ENCODE measurements at places on chromosomes 7 and 10.

DNA sequence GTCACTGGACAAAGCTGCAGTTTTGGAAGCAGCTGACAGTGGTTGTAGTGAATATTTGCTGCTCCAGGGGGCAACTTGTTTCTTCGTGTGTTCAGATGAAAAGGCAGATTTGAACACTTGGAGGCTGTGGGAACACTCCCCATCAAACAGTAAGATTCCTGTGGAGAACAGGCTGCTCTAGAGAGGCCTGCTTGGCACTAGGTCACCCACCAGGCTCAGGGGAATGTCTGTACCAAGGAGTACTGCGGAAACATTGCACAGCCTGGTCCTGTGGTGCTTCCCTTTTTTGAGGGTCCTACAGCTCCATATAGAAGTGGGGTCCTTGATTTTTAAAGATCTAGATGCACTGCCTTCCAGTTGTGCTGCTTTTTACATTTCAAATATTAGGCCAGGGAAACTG, 97.5 kb downstream of the CXCL12 start:
- DNase-seq = no peak

- DNase-seq = no peak
These were observed 107.5 kb downstream of the ELMO1 start for GRCh38 chr7:37341033-37341630.

- DNase-seq = peak; percentile 78
These were observed at the start of gene LDB1 for GRCh38 chr10:102120142-102120990. Gene LDB1, minus strand, starts transcription at chr10:102120368. Its CDS starts 258 bp downstream, at chr10:102120110.

GRCh38 chr10:4022473-4022872, 237.5 kb upstream of the KLF6 start:
- no peak for DNase-seq

Data from prostate gland (tissue), 2 donors.